IPS DF 19.7 (cell line): ENCODE measurements at places on chromosomes 7 and 10.

DNA sequence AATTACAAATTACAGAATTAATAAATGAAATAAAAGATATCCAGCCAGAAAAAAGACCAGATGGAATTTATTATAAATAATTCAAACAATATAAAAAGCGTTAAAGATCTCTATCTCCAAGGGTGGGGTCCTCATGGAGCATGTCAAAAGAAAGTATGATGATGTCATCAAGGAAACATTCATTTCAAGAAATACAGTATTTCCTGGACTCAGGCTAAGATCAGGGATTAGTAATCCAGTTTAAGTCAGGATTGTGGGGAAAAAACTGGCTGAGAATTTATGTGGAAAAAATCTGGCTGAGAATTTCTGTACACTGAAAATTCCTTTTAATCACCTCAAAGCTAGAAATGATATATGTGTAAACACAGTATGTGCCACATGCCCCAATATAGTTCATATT, 1075.3 kb downstream of the XPNPEP1 start:
- DNase-seq: no peak

GRCh38 chr7:122746948-122747347, 44.2 kb upstream of the RNF148 start:
- no peak for DNase-seq

DNA sequence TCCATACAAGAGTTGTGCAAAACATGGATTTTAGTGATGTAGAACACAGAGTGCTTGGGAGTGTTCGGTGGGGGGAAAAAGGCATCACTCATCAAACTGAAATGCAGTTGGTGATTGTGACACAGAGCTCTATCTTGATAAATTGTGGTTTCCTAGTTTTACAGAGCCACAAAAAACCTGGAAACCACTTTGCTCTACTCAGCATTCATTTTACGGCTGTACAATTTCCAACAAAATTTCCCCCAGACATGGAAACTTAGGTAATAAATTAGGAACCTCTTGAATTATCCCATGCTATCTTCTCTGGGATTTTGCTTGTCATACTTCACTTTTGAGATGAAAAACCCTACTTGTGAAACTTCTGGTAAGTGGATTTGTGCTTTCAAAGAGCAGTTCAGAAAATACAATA, 614.9 kb upstream of the FZD8 start:
- DNase-seq: no peak

GRCh38 chr10:43205681-43206390, 61.0 kb downstream of the RASGEF1A start:
- DNase-seq: no peak

DNA sequence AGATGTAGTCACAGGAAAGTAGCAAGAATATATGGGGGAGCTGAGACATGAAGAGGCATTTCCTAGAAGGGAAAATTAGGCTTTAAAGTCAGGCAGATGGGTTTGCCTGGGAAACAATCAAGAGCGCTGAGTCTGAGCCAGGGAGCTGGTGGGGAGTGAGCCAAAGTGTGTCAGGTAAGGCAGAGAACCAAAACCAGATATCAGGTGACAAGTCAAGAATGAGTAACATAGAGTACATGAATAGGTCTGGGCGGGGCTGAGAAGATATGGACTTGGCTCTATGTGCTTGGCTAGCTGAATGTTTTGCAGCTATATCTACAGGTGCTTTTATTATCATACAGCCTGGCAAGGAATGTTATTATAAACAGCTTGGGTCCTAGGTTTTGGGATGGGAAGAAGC, 49.3 kb downstream of the GPR141 start:
- DNase-seq: no peak

GRCh38 chr7:116395141-116395791, 104.3 kb upstream of the CAV2 start:
- DNase-seq: no peak
